ENCODE measurements at places on chromosomes 5 and 9. TPM values are rescaled to one million over a fixed set of nuclear protein-coding genes. Genes with fewer than 3 reads are reported as not detected.

FOXD4 gene
- 0.22 TPM for total RNA-seq

POLR3G gene
- 9.5 TPM for total RNA-seq

F12 gene
- 0.45 TPM for total RNA-seq

DMRT3 gene
- not detected for total RNA-seq

KLF4 gene
- 0.98 TPM for total RNA-seq

TAF11L5 gene
- total RNA-seq = not detected

GRCh38 chr5:134007581-134008265 lies 2.9 kb upstream of the VDAC1 start:
- DNase-seq = no peak

DNA sequence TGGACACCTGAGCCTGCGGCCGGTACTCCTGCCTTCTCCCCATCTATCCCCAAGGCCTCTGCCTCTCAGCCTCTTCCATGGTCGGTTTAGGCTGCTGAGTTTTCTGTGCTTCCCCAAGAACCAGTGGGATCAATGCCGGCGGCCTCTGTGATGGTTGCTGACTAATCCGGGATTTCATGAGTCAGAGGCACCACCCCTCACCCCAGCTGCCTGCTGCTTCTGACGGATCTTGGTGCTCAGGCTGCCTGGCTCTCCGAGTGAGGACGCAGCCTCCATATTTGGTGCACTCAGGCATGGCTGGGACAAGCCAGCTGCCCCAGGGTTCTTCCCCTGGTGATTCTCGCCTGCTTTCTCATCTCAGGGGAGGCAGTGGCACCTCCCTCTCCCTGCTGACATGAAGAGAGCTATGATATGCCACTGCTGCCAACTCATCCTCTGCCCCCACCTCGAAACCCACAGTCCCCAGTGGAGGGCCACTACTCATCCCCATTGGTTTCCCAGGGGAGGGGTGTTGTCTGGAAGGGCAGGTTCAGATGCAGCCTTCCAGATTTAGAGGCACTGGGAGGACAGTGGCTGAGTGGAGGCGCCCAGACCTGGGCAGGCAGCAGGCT lies 3.3 kb upstream of the MAN1B1 start:
- DNase-seq = no peak

DNA sequence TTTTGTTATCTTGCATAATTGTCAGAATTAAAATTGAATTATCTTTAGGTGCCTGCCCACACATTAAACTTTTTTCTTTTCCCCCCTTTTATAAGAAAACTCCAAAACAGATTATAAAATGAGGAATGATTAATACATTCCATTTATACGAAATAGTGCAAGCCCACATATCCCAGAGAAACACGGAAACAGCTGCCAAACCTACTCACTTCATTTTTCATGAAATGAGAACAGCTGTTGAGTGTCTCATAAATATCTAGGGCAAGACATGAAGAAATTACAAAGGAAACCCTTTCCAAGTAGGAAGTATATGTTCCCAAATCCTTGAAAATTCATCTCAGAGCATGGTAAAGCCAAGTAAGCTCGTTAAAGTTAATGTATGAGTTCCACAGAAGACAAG lies 459.4 kb upstream of the NMUR2 start:
- DNase-seq = no peak

- DNase-seq = no peak
Observed at GRCh38 chr9:30697958-30698357, 1686.5 kb upstream of the ACO1 start.

- DNase-seq = no peak
Observed at GRCh38 chr5:180179442-180180420, 29.3 kb downstream of the RASGEF1C start.

GRCh38 chr5:136066661-136067271 lies 38.0 kb downstream of the TGFBI start:
- no peak for DNase-seq

GRCh38 chr9:126474786-126475485 lies 138.8 kb upstream of the LMX1B start:
- no peak for DNase-seq

DNA sequence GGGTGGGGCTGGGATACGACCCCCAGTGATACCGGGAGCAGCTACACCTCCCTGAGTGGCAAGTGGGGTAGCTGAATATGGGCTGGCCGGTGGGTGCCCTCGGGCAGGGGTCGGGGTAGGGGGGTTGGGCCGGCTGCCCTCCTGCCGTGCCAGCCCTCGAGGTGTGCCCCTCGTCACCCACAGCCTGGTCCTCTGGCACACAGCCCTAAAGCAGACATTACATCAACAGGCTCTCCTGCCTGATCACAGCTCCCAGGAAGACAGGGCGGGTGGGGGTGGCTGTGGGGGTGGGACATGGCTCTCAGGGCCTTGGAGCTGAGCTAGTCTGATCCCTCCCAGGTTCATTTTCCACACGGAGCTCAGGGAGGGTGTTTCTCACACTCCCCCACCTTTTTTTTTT lies 23.2 kb downstream of the FBXW5 start:
- no peak for DNase-seq

DNA sequence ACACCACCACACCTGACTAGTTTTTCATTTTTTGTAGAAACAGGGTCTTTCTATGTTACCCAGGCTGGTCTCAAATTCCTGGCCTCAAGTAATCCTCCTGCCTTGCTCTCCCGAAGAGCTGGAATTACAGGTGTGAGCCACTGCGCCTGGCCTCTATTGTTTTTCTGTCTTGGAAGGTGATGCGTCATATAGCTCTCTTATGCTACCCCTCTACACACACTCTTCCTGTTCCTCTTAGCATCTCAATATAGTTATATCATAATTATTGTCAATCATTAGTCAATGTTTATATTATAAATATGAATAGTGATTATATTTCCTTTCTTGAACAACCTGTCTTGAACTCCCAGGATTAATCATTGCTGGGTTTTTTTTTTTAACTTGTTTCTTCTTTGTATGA lies 7.3 kb downstream of the PKD2L2 start:
- DNase-seq = no peak

DNA sequence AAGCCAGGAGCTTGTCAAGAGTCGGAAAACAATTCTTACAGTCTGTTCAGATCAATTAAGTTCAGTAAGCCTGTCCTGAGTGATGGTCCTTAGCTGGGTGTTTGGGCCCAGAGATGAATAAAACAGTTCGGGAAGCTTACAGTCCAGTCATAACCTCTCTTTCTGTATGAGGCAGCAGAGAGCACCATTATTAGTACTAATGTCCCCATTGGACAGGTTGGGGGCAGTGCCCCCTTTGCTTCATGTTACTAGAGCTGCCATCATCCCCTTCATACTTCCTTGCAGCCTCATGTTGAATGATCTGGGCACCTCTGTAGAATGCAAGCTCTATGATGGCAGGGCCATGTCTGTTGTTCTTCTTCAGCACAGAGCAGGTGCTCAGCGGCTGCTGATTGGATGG lies 9.8 kb downstream of the DOCK2 start:
- no peak for DNase-seq

DNA sequence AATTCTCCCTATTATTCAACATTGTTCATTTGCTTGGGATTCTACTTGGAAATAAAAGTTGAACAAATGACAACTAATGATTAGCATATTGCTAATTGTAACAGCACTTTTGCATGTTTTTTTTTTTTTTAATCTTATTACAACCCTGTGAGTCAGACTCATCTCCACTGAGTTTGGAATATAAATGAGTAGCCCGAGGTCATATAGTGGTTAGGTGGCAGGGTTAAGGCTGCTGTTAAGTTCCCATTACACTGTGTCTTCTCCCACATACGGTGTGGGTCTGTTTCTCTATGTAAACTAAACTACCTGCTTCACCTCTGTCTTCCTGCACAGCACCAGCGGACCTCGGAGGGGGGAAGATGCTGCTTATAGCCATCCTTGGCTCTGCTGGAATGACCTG lies 92.4 kb downstream of the EQTN start:
- no peak for DNase-seq

DNA sequence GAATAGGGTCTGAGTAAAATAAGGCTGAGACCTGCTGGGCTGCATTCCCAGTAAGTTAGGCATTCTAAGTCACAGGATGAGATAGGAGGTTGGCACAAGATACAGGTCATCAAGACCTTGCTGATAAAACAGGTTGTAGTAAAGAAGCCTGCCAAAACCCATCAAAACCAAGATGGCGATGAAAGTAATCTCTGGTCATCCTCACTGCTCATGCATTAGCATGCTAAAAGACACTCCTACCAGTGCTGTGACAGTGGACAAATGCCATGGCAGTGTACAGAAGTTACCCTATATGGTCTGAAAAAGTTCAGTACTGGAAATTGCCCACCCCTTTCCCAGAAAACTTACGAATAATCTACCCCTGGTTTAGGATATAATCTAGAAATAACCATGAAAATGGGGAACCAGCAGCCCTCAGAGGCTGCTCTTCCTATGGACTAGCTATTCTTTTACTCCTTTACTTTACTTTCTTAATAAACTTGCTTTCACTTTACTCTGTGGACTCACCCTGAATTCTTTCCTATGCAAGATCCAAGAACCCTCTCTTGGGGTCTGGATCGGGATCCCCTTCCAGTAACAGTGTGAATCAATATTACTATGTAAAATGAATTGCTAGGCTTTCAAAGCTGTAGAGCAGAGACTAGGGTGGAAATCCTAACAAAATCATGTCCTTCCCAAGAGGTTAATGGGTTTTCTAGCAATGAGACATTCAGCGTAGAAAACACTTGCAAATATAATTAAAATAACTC lies 257.8 kb downstream of the KIAA0825 start:
- no peak for DNase-seq

- no peak for DNase-seq
Observed at GRCh38 chr5:125612776-125613175, 810.4 kb upstream of the GRAMD2B start.

- DNase-seq = no peak
Observed at GRCh38 chr9:33637881-33638280, 113.8 kb downstream of the ANKRD18B start.

DNA sequence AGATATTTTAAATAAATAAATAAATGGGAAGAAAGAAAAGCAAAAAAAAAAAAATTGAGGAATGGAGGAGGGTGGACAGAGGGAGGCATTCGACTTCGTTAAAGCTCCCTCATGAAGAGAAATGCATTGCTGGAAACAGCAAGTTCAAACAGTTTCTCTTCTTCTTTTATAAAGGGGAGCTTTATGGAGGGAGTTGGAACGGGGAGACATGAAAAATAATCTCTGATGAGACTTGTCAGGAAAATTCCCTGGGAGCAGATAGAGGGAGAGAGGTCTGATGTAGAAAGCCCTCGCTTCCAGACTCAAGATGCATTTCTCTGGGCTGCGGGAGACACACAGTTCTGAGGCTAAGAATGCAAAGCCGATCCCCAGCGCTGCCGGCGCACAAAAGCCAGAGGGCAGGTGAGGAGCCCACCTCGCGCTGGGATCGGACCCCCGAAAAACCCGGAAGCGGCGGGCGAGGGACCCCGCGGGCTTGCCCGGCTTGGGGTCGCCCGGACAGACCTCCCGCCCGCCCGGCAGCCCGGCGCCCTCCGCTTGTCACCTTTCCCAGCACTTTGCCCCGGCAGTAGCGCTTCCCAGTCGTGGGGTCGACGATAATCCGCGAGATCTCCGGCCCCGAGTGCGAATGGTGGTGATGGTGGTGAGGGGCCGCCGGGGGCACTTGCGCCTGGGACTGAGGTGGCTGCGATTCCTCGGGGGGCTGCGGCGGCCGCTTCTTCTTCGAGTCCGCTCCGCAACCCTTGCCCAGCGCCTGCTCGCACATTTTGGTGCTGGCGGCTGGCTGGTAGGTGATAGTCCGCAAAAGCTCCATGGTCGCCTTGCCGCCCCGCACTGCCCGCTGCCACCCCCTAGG lies 512 bp downstream of the PLK2 start:
- DNase-seq = peak; percentile 64

DNA sequence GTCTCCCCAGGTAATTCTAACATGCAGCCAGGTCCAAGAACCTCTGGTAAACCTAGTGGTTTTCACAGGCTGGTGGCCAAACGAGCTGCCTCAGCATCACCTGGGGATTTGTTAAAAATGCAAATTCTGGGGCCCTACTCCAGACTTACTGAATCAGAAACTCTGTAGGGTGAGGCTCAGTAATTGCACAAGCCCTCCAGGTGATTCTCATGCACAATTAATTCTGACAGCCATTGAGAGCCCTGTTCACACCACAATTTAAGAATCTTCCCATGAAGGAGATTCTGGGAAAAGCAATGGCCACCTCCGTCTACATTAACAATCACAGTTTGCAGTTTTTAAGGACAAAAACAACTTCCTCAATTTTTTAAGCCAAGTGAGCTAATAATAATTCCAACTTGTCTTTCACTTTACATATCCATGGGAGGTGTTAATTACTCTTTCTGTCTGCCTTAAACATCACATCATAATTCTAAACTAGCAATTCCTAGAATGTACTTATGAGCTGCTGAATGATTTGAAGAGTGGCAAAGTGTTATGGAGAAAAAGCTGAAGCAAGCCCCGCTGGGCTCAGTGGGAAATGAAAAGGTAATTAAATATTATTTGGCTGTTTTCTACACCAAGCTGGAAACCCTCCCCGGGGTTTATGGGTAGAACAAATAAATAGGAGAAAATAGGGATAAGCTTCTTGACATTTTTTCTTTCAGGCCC lies 70.0 kb downstream of the GLDC start:
- DNase-seq = no peak

DNA sequence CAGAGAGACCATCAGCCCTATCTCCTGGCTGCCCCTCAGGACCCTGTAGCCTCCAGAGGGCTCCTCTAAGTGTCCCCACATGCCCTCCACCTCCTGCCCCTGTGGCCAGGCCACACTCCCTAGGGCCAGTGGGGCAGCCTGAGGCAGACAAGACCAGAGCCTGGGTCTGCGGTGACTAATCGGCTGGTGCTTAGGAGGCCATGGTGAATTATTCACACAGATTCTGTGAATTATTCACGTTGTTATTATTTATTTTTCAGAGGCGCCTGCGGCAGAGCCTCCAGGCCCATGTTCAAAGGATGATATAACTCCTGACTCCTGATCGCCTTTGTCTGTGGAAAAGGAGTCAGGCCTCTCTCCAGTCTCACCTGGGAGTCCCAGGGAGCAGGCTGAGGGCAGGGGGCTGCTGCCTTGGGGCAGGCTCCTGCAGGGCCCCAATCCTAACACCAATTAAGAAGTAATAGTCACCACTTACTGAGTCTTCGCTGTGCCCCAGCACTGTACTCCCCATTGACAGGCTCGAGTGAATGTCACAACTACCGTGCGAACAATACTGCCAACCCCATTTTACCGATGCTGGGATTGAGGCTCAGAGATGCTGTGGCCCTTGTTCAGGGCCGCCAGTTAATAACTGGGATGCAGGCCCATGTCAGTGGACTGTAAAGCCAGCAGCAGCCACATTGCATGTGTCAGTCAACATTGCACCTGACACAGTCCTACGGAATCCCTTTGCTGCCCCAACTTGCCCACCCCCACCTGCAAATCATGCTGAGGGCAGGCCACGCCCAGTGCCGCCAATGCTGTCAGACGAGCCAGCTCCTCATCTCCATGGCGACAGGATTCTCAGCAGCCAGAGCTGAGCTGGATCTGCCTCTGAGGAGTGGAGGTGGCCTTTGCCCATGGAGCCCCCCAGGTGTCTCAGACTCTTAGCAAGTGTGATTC lies 94.9 kb downstream of the PCDH1 start:
- DNase-seq = no peak

GRCh38 chr9:19995619-19996018 lies 206.8 kb upstream of the SLC24A2 start:
- DNase-seq = no peak

DNA sequence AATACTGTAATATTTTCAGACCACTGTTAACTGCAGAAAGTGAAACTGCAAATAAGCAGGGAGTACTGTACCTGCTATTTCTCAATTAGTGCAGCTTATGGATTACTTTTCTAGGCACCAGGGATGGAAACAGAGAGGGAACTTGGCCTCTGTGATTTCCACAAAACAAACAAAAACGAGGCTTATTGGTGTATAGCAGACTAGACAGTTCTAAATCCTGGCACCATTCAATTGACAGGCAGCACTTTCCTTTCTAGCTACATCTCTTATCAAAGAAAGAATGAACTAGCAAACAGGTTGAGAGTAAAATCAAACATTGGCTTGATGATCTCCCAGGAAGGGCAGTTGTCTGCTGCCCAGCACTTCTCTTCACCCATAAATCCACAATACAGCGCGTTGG lies 16.0 kb upstream of the IL33 start:
- no peak for DNase-seq

Data from natural killer cell treated with Interleukin-12 subunit alpha and Interleukin-12 subunit beta and Interleukin-15 and Interleukin-18, amount 100 ng/mL, for 72 hours (primary cell).